ENCODE measurements at places on chromosomes 4 and X. TPM values are rescaled to one million over a fixed set of nuclear protein-coding genes. Genes with fewer than 3 reads are reported as not detected.

The MMRN1 gene
- total RNA-seq: 7.3 TPM

The GABRG1 gene
- not detected for total RNA-seq

The FIP1L1 gene
- total RNA-seq: 29.5 TPM

The AASDH gene
- 4.6 TPM for total RNA-seq

The PIM2 gene
- 14.8 TPM for total RNA-seq

The F8A3 gene
- total RNA-seq: 13.5 TPM

The PDCL2 gene
- total RNA-seq: not detected

The FGFR3 gene
- 1.4 TPM for total RNA-seq

The PPEF2 gene
- not detected for total RNA-seq

The EIF1AX gene
- total RNA-seq: 45.4 TPM

The C4orf50 gene
- 0.14 TPM for total RNA-seq

The PTPN13 gene
- total RNA-seq: 36.4 TPM

The PHOX2B gene
- total RNA-seq: not detected

The CD38 gene
- total RNA-seq: 7.8 TPM

The TEX11 gene
- not detected for total RNA-seq

The SLIT2 gene
- total RNA-seq: 30.3 TPM

The AREG gene
- 54.3 TPM for total RNA-seq

The CNKSR2 gene
- total RNA-seq: 5.3 TPM

The MAGEB10 gene
- total RNA-seq: not detected

All from thoracic aorta (tissue), 2 donors.